ENCODE measurements at places on chromosomes 4 and X. TPM values are rescaled to one million over a fixed set of nuclear protein-coding genes. Genes with fewer than 3 reads are reported as not detected.

GRCh38 chrX:21319323-21319722 lies 54.9 kb upstream of the CNKSR2 start:
- DNase-seq = no peak

- DNase-seq = no peak
Measured at GRCh38 chr4:134219043-134219442, 17.5 kb upstream of the PABPC4L start.

- DNase-seq = no peak
Measured at GRCh38 chr4:15420642-15421041, 7.2 kb upstream of the C1QTNF7 start.

GRCh38 chr4:140996766-140997165 lies 136.5 kb downstream of the RNF150 start:
- DNase-seq = no peak

- no peak for DNase-seq
Measured at GRCh38 chr4:153787061-153787560, 1.8 kb downstream of the SFRP2 start.

EVC2 gene
- 1.1 TPM for polyA plus RNA-seq

DNA sequence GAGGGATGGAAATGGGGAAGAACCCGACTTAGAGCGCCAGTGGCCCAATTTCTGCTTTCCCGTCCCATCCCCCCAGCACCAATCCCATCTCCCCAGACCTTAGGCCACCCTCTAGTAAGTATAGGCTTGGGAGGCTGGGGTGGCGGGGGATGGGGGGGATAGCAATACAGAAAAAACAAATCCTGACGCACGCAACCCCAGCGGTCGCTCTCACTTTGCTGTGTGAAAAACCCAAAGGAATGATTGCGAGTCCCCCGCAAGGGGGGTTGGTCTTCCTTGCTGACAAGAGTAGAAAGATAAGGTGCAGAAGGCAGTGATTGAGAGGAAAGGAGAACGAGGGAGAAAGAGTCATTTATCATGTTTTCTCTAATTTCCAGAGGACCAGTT lies 863 bp downstream of the CPE start:
- no peak for DNase-seq

NHSL2 gene
- 0.03 TPM for polyA plus RNA-seq

- DNase-seq = no peak
Measured at GRCh38 chr4:115042496-115042895, 70.9 kb downstream of the NDST4 start.

GRCh38 chr4:1201851-1202525 lies 29.6 kb upstream of the SPON2 start:
- no peak for DNase-seq
